ENCODE measurements at places on chromosomes 1 and 21.

- peak; percentile 49 for DNase-seq
These were observed 42.4 kb downstream of the PTPRC start for GRCh38 chr1:198681252-198681651.

DNA sequence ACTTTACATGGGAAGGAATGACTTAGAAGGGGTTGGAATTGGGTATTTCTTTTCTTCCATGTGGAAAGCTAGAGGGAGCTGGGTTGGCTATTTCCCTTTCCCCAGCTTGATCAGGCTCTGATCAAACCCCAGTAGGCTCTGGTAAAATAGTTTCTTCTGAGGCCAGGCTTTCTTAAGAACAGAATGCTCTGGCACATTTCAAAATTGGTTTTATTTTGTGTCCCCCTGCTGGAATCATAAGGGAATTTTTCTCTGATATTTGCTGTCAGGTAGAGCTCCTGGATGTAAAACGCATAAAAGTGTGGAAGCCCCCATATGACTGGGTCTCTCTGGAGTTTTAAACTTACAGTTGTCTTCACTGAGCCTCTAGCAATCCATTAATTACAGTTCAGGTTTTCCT is 17.1 kb upstream of the APOBEC4 start:
- no peak for DNase-seq

GRCh38 chr1:165411396-165411795 is 33.5 kb downstream of the RXRG start:
- DNase-seq = no peak

- no peak for DNase-seq
These were observed 40.4 kb downstream of the KRTAP10-1 start for GRCh38 chr21:44499631-44500030.

DNA sequence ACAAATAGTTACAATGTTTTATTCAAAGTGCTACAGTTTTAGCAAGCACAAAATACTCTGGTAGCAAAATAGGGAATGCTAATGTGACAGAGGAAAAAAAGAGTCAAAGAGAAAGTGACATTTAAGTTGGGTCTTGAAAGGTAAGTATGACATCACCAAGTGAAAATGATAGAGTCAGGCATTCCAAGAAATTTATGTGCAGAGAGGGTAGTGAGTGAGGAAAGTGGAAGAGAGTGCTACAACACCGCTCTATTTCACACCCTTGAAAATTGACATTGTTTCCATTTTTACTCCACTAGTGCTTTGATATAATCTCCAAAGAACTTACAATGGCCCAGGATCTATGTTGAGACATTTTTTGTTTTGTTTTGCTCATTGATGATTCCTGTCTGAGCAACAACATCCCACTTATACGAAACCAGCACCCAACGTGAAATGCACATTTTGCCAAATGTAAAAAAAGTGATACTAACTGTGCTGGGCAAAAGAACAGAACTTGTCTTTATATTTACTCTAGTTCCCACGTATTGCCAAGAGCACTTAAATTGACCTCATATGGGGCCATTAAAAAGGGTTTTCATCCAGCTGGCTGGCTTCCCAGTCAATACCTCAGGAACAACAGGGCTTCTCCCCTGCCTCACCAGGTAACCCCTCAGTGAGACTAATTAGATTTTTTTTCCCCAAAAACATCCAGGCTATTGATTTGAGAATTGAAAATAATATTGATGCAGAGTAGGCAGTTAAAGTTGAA is 206.3 kb upstream of the NR5A2 start:
- DNase-seq = no peak

DNA sequence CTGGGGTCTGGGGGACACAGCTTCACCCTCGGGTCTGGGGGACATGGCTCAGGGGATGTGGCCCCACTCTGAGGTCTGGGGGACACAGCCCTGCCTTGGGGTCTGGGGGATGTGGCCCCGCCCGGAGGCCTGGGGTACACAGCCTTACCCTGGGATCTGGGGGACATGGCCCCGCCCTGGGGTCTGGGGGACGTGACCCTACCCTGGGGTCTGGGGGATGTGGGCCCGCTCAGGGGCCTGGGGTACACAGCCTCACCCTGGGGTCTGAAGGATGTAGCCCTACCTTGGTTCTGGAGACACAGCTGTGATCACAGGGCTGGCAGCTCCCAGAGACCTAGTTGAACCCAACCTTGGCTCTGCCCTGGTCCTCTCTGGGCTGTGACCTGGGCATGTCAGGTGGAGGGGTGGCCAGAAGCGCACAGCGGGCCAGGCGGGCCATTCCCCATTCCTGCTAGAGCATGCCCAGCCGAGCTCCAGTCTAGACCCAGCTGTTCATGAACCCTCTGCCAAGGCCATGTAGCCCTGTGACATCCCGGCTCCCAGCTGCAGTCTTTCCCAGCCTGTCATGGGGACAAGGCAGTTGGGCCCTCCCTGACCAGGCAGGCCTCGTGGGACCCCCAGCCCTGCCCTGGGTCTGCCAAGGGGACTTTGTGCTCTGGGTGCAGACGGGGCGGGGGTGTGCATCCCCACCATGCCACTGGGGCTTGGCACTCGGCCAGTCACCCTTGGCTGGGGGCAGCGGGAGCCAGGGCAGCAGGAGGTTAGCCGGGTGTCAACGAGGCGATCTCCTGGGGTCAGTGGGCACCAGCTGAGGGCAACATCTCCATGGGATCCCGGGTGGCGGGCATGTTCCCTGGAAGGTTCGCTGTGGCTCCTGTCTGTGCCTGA is 43.9 kb downstream of the WNT9A start:
- DNase-seq = no peak

DNA sequence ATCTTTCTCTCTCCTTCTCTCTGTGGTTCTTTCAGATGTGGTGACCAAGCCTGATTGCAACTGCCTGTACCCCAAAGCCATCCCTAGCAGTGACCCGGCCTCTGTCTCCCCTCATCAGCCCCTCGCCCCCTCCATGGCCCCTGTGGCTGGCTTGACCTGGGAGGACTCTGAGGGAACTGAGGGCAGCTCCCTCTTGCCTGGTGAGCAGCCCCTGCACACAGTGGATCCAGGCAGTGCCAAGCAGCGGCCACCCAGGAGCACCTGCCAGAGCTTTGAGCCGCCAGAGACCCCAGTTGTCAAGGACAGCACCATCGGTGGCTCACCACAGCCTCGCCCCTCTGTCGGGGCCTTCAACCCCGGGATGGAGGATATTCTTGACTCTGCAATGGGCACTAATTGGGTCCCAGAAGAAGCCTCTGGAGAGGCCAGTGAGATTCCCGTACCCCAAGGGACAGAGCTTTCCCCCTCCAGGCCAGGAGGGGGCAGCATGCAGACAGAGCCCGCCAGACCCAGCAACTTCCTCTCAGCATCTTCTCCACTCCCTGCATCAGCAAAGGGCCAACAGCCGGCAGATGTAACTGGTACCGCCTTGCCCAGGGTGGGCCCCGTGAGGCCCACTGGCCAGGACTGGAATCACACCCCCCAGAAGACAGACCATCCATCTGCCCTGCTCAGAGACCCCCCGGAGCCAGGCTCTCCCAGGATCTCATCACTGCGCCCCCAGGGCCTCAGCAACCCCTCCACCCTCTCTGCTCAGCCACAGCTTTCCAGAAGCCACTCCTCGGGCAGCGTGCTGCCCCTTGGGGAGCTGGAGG is 12.7 kb downstream of the CSF1 start:
- DNase-seq = no peak

- no peak for DNase-seq
These were observed 63.1 kb downstream of the ACOT7 start for GRCh38 chr1:6330410-6330911.

DNA sequence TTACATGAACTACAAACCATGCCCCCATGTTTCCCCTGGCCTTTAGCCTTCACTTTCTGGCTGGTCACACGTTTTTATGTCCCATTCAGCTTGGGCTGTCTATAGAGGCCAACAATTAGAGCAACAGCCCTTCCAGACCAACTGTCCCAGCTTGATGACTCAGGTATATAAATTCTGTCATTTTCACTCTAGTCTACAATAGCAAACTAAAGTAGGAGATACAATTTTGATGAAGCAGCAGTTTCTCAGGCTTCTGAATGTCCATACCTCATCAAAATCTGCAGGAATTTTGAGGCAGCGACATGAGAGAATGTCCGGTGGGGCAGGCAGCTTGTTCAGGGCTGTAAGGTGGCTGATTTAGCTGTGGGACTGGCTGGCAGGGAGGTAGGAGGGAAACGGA is 45.6 kb upstream of the VAV3 start:
- no peak for DNase-seq

GRCh38 chr1:30743584-30744059 is 14.0 kb downstream of the LAPTM5 start:
- peak; percentile 61 for DNase-seq

DNA sequence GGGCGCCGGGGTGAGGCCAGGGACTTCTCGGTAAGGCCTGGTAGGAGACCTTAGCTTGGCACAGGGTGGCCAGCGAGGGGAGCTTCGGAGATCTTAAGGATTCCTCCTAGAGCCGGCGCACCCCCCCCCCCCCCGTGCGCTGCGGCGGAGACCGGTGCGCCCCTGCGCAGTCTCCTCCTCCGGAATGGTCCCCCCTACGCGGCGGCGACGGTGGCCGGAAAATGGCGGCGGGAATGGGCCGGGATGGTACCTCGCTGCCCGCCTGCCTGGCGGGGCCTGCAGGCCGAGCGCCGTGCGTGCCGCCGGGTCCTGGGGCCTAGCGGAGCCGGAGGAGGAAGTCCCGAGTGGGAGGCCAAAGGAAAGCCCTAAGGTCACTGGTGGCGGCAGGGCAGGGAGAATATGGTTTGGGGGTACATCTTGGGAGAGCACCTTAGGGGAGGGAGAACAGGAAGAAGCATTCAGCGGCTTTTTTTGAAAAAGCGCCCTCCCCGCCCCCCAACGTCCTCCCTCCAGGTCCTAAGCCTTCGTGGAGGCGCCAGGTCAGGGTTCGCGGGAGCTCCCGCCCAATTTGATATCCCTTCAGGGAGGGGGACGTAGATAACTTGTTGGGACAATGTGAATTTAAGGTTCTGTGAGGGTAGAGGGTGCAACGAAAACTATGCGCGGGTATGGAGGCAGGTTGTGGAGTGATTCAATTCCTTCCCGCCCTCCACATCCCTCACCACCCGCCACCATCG is 429 bp downstream of the SRRM1 start:
- DNase-seq = peak; percentile 34

DNA sequence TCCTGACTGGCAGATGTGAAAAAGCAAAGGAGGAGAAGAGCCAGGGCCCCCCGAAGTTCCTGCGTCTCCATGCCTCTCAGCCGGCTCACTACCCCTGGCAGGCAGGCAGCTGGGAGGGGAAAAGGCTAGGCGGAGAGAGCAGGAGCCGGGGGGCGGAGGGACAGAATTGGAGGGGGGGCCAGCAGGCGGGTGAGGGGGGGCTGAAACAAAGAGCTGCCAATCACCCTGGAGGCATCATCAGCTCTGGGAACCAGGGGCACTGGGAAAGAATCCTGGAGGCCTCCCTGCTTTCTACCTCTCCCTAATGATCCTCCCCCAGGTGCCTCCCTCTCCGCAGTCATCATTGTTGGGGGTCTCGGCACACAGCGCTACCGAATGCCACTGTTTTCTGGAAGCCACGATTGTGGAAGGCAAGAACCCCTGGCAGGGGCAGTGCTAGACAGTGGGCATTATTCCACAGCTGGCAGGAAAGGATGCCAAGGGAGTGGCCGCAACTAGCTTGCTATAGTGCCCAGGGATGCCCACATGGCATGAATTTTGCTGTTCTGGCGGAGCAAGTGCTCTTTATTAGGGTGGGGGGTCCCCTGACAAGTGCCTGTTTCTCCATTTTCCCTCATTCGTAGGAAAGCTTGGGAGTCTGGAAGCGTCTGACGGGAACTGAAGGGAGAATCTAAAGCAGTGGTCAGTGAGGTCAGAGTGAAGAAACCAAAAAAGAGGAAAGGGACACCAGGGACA is at the start of gene THBS3:
Gene THBS3 (minus strand): TSS at position 92 of the 735 bp plus-strand sequence. CDS start 21 bp downstream, at position 71.
- DNase-seq = peak; percentile 30

DNA sequence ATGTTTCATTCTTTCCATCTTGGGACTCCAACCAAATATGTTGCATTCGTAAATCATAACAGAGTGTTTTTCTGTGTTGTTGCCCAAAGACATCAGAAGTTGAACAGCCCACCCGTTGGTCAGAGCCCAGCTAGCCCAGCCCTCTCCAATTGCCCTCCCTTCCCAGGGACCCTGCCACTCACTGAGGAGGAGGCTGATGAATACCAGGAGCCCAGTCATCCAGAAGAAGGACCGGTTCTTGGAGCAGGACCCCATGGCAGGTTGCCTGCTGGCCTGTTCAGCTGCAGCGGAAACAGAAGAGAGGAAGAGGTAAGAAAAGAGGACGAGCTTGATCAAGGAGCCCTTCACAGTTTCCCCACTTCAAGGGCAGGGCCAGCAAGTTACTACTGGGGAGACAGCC is 172.2 kb upstream of the ETV3 start:
- DNase-seq = no peak

- peak; percentile 45 for DNase-seq
These were observed 1.1 kb downstream of the CTPS1 start for GRCh38 chr1:40980453-40981121.

DNA sequence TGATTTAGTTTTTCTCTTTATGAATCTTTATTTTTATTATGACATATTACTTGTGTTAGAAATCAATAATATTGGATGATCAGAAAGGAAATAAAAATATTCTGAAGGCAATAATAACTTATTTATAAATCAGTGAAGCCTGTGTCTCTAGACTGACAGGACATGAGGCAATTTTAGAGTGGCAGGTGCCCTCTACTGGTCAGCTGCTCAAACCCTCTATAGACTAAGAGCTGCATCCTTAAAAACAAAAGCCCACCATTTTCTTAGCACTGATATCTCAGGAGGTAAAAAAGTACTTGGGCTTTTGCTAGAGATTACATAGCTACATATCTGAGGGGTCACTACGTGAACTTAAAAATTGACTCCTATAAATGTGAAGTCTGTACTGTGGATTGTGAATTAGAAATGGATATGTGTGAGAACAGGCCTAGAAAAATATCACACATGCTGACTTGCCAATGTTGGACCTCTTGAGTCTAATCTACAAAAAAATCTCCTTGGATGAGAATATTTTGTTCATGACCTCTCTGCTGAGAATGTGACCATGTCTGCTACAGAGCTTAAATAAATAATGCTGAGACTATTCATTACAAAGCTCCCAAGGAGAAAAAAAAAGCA is 597.9 kb upstream of the ADAMTS5 start:
- peak; percentile 36 for DNase-seq

DNA sequence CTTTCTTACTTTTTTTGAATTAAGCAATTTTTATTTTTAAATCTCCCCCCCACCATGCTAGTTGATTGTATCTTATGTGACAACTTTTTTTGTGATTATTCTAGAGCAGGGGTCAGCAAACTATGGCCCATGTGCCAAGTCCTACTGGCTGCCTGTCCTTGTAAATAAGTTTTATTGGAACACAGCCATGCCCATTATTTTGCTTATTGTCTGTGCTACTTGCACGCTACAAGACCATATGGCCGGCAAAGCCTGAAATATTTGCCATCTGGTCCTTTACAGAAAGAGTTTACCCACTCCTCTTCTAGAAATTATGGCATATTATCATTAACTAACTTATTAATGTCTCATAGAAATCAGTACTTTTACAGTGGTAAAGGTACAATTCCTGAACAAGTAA is 51.7 kb downstream of the AK5 start:
- DNase-seq = no peak

GRCh38 chr1:67729872-67730271 is 44.9 kb downstream of the GADD45A start:
- DNase-seq = no peak
